Stimulated activated CD8-positive, alpha-beta memory T cell treated with anti-CD3 and anti-CD28 coated beads, Interleukin-7, amount 100 ng/mL, for 24 hours (primary cell): ENCODE measurements at places on chromosomes 6 and 20.
A peak's percentile ranks its signal among the peaks of the same experiment; 100 is the strongest.

GRCh38 chr6:112117554-112117953 is 30.2 kb downstream of the FAM229B start:
- DNase-seq: no peak

GRCh38 chr6:135692426-135692825 is 159.1 kb upstream of the PDE7B start:
- DNase-seq: no peak

DNA sequence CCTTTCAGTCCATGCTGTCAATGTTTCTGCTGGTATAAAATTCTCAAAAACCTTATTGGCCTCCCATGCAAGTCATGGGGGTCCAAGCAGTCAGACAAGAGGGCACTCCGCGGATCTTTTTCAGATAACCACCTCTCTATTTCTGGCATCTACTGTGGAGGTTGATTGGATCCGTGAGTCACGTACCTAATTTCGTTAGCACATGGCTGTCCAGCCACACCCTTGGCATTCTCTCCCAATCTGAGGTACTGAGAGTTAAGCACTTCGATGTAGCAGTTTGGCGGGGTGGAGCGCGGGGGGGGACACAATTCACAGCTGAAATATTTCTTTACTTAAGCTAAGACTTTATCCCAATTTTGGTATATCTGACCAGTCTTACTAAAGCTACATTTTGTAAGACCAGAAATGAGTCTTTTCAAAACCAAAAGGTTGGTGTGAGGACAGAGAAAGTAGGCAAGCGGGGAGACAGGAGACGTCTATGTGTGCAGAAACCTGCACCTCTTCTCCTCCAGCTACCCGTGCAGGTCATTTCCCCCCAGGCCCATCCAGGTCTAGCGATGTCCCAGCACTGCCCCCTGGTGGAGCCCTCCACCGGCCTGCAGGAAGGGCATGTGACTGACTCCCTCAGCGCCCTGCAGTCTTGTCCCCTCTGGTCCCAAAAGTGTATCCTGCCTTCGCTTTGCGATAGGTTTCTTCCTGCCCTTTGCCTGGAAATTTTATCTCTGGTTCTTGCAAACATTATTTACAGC is 113.1 kb downstream of the ADAT2 start:
- DNase-seq: peak; percentile 35

DNA sequence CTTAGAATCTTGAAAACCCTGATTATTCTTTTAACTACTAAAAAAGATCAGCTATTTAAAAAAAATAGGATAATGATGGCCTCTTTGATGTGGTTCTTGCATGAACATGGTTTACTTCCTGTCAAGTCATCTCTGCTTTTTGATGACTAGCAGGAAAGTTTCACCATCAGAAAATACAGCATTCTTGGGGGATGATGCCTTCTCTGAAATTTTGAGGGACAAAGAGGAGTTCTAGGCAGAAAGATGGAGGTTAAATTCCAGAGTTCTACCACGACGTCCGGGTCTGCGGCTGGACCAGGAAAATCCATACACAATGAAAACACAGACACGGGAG is 130.4 kb downstream of the OLIG3 start:
- no peak for DNase-seq

DNA sequence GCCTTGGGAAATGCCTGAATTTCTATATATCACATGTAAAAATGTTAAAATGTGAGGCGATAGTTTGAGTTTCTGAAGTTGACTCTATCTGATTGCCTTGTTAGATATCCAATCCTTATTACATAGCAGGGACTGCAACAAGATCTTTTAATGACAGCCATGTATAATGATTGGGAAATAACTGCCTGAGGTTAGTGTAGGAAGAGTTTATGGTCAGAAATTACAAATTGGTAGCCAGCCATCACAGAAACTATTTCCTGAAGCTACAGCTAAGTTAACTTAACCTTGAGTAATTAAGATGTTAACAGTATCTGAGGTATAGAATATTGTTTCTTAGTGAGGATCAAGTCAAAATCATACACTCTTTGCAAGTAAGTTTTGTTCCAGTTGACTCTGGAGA is 41.0 kb downstream of the AKIRIN2 start:
- no peak for DNase-seq

GRCh38 chr20:47020231-47020630 is 125.6 kb downstream of the EYA2 start:
- no peak for DNase-seq

DNA sequence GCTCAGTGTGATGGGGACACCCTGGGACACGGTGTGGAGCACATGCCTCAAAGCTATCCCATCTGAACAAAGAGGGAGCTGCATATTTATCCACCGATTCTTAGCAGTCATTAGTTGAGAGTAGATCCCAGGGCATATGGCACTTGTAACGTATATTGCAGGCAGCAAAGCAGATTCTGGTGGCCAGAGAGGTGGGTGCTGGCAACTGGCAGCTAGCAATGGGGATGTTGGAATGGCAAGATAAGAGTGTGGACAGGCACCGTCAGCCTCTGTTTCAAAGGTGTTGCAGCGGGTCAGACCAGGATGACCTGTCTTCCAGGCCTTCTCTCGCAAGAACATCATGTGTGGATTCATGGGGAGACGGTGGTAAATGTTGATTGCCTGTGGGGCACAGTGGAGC is 287.8 kb upstream of the RNF24 start:
- DNase-seq: no peak

GRCh38 chr6:1464781-1465370 is 75.5 kb downstream of the FOXF2 start:
- DNase-seq: no peak

GRCh38 chr6:90605749-90606340 is 19.0 kb upstream of the MAP3K7 start:
- no peak for DNase-seq

GRCh38 chr6:161575523-161576254 is 301.8 kb upstream of the AGPAT4 start:
- no peak for DNase-seq

GRCh38 chr6:130046671-130047070 is 28.3 kb downstream of the L3MBTL3 start:
- DNase-seq: no peak

GRCh38 chr6:170305805-170306323 is 694 bp upstream of the FAM120B start:
- DNase-seq: no peak

DNA sequence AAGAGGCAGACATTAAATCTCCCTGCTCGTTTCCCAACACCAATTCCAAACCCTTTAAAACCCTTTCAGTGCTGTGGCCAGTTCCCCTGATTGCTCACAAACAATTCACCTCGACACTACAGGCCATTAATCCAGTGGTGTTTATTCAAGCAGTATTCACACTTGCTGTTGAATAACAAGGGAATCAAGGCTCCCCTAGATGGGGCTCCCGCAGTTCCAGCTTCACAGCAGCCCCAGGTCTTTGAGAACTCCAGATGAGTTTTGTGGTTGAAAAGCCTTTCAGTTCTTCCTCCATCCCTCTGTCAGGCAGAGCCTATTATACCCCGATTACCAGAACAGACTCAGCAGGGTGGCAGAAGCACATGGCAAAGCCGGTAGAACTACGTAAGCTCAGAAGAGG is 36.2 kb downstream of the JAG1 start:
- no peak for DNase-seq

DNA sequence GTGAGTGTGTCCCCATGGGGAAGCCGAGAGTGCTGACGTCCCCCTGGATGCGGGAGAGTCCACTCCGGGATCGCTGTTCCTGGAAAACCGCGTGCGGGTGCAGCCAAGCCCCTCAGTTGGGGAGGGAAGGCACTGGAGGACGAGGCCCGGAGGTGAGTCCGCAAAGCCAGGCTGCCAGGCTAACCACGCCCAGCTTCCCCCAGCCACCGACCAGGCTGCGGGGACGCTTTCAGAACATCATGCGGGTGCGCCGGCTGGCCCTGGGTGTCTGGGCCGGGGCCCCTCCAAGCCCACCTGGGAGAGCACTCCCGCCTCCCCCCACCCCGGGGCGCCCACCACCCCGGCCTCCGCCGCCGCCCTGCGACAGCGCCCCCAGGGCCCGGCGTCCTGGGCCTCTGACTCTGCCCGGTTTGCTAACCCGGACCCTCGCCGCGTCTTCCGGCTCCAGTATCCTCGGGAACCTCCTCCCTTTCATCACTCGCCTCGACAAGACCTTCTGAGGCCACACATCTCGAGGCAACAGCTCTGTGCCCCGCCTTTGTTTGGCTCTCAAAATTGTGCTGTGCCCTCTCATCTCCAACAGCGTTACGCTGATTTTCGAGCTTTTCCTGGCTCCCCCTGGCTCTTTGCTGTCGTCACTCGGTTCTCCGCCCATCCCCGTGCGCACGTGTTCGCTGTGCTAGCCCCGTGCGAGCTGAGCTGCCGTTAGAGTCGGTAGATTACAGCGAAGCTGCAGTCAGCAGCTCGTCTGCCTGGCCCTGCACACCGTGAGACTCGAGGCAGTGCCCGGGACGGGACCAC is 47.1 kb upstream of the ENTPD6 start:
- peak; percentile 21 for DNase-seq

DNA sequence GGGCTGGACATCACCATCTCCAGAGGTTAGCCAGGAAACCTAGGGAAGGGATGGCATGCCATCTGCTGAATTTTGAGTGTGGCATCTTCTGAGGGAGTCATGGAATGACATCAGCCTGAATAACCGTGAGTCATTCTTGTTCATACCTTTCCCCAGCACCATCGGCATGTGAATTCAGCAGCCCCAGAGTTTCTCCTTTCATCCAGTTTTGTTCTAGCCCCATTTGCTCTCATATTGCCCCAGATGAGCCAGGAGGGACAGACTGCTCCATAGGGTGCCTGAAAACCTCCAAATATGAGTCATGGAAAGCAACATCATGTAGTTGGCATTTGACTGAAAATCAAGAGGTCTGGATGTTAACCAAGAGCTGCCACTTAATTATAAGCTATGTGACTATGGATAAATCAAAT is 219.2 kb upstream of the SGK1 start:
- DNase-seq: no peak

GRCh38 chr6:151306269-151306783 is 66.6 kb downstream of the AKAP12 start:
- DNase-seq: no peak

DNA sequence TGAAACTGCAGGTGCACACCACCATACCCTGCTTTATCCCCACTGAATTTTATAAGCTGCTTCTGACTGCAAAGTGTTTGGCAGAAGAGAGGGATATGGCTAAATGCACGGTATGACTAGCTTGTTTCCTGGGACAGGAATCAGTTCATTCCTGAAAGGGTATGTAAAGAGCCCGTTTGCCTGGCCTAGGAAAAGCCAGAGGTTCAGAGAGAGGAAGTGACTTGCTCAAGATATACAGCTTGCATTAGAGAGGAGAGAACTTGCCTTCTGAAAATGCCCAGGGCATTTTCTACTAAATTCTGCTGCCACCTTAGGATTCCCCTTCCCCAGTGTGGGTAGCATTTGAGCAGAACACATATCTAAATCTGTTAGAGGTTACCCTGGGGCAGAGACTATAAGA is 683 bp upstream of the GCNT2 start:
- DNase-seq: no peak

GRCh38 chr6:139642346-139642745 is 267.9 kb upstream of the CITED2 start:
- DNase-seq: no peak

DNA sequence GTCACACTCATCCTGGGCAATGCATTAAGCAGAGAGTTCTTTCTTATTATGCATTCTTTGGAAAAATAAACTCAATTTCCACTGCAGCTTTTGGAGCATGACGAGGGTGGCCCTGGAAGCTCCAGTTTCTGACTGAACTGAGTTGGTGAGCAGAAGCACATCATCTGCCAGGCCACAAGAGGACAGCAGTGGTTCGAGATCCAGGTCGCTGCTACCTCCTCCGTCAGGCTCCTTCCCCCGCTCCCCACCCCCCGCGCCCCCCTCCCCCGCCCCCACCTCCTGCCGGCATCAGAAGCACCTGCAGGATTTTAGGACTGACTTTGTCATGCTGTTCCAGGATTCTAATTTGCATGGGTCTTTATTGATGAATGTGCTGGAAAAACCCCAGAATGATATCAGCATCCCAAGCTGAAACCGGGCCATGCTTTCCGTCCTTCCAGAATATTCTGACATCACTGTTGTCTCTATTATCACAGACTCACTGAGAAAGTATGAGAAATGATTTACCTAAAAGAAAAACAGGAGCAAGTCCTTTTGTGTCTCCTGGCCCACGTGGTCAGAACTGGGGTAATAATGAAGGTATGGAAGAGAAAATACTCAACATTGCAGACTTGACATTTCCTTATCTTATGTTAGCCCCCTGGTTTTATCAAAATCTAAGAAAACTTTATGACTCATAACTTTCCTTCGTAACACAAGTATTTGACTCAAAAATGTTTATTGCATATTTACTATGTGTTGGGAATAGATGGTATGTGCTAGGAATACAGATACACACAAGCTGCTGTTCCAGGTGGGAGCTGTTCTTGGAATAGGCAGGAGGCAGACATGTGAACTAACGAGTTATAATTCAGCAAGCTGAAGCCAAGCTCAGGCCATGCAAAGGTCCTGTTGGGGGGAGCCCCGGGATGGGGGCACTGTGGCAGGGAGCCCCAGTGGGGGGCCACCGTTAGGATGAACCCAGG is 220.2 kb upstream of the EXOC2 start:
- no peak for DNase-seq

- DNase-seq: no peak
Observed at GRCh38 chr6:162478192-162478671, 249.3 kb downstream of the PRKN start.

DNA sequence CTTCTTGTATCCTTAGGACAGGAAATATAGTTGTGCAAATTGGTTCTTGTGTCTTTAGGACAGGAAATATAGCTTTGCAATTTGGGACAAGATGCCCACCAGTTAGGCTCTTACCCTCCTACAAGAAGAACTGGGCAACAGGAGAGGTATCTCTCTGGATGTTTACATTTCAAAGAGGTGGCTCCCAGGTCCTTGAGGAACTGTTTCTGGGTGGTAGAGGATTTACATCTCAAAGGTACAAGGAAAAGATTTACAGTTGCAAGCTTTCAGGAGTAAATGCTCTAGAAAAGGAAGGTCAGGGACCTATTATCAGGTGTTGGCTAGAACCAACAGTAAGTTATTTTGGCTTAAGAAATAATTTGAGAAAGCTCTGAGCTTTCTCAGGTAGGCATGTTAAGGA is 19.2 kb downstream of the RNF182 start:
- no peak for DNase-seq

GRCh38 chr6:39330057-39330456 is 7.6 kb upstream of the KCNK16 start:
- DNase-seq: no peak

DNA sequence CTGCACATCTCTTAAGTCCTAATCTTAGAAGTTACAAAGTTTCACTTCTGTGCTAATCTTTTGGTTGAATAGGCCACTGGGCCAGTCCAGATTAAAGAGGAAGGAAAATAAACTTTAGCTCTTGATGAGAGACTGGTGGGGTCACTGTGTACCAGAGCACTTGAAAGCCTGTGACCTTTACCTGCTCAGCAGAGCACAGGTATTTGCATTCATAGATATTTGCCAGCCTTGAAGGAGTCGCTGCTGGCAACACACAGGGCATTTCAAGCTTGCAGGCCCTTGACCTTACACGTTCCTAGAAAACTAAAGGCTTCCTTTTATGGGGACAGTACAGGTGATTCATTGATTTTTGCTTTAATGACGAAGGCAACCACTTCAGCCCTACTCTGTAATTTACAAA is 108.4 kb upstream of the SLC22A23 start:
- DNase-seq: no peak

DNA sequence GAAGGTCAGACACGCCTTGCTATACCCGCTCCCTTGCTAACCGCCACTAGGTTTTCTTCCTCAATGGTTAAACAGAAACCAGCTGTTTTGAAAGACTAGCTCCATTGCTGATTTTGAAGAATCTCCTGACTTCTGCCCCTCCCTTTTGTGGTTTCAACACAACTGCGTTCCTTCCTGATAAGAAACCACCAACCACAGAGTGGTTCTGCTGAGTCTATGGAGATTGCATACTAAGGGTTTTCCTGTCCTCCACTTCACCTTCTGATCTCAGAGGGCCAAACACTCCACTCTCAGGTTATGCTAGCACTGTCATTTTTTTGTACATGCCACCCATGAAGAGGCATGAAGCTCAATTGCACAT is 207.9 kb downstream of the MYLK4 start:
- DNase-seq: no peak
